CD4-positive, alpha-beta T cell treated with Interleukin-1 beta for 1 hour (primary cell): ENCODE measurements at places on chromosomes 7 and 10.

DNA sequence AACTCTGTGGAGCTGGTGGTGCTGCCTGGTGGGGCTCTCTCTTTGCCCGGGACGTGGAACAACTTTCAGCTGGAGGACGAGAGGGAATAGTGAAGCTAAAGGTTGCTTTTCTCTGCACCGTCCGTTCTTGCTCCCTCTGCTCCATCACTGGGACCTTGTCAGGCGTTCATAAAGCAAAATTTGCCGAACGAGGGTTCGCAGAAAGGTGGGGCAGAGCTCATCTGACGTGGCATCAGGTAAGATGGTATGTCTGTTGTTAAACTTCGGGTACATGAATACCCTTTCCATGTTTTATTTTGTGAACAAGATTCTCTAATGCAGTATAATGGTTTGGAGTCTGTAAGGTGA lies 416 bp downstream of the BBS9 start:
- no peak for DNase-seq

DNA sequence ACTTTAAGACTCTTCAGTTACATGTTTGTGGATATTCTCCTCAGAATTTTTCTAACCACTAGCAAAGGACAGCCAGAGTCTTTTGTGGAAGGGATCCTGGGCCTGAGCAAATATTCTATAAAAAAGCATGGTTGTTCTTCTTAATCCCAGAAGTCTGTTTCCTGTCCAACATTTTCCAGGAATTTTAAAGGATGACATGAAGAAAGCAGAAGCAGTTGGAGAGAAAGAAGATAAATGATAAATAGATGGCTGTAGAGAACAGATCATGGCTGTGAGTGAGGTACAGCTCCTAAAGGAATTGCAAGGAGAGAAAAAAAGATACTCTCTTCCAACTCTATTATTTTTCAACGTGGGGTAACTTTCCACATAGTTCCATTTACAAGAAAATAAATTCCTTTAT lies 91.8 kb upstream of the STEAP4 start:
- no peak for DNase-seq

- peak; percentile 49 for DNase-seq
These were observed 89.1 kb upstream of the SP4 start for GRCh38 chr7:21338728-21339164.

GRCh38 chr7:105647591-105647990 lies 66.3 kb upstream of the EFCAB10 start:
- DNase-seq = no peak

DNA sequence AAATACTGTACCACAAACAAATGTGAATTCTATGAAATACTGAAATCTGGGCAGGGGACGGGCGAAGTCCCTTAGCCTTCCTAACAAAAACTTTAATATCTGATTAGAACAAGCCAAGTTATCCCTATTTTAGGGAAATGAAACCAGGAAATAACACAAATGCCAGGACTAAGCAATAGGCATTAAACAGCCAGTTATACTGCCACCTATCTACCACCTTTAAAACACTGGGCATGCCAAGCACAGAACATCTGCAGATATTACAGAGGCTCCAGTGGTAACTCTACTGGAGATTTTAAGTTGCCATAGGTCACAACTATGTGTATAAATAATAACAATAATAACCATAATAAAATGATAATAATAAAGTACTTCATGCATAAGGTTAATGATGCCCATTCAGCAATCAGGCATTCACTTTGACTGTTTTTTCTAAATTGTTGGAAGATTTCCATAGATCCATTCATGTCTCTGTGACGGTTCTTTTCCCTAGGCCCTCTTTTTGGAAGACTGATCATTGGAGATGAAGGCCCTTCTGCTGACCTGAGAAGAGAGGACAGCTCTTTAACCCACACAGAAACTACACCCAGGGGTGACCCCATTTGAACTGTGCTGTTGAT lies 195.7 kb downstream of the CACNA2D1 start:
- DNase-seq = no peak

DNA sequence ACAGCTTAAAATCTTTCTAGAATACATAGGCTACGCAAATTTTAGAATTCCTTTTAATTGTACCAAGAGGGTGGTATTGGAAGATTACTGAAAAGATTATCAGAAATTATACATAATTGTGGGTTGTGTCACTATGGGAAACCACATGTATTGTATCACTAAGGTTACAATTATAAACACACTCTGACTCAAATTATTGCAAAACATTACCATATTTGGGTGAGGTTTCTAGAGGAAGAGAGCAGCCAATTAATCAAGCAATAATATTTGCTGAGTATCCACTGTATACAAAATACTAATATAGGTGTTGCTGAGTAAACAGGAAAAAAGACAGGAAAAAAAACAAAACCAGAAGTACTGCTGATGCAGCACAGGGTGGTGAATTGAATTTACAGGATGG lies 3.1 kb upstream of the CAPZA2 start:
- DNase-seq = no peak

DNA sequence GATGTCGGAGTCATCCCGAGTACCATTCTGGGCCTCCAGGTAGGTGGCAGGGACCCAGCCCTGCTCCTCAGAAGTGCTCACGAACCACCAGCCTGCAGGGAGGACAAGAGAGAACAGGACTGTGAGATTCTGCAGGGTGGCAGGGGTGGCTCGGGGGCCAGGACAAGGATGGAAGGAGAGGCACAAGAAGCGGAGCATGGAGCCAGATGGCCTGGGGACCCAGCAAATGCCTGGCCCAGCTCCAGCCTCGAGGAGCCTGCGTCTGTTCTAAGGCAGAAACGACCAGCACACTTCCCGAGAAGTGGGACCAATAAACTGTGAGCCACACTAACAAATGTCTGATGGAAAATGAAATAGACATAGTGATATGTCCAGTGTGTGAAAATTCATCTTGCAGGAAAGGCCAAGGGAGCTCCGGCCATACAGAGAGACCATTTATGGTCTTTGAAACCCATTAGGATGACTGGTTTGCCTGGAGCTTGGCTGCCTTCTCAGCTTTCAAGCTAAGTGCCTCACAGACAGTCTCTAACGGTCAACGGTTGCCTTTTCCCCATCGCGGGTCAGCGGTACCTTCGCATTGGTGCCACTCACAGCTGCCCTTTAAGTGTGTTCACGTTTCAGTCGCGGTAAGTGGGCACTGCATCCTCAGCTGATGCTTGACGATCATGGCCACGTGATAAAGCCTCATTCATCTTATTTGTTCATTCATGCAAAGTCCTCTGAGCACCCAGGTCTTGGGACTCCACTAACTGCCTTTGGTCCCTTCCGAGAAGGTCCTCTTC lies 133.8 kb downstream of the NEURL1 start:
- DNase-seq = no peak

GRCh38 chr10:5960070-5960972 lies 17.0 kb downstream of the IL15RA start:
- DNase-seq = no peak

DNA sequence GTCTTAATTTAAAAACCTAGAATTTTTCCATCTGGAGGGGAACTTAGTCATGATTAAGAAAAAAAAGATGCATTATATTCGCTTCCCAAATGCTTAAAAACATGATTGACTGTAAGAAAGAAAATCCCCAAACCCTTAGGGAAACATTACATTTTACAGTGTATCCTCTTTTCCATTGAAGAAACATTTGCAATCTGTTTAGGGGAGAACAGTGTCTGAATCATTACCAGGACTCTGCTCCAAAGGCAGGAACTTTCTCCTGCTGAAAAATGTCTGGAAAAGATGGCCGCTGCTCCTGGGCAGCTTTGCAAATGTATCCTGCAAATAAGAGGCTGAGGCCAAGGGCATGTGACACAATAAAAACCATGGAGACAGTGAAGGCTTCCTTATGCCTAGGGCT lies 173.7 kb downstream of the BUB3 start:
- DNase-seq = no peak

- DNase-seq = no peak
These were observed 16.2 kb upstream of the SPOCK2 start for GRCh38 chr10:72104472-72105097.

DNA sequence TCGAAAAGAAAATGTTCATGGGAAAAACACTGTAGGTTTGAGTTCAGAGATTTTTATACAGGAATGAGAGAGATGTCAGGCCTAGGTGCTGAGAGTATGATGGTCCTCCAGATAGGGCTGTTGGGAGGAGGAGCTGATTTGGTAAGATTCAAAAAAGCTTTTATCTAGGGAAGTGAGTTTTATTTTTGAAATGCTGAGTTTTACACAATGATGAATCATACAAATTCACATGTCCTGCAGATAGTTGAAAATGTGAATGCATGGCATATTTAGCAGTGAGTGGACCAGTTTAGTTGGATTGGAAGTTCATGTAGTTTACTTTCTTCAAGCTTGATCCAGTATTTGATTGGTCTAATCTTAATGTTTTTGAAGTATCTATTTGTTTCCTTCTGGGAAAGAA lies 154.8 kb downstream of the LRRC4 start:
- DNase-seq = no peak

- no peak for DNase-seq
These were observed 56.1 kb downstream of the AGMO start for GRCh38 chr7:15505761-15506160.

GRCh38 chr10:120656107-120656506 lies 195.1 kb upstream of the WDR11 start:
- DNase-seq = no peak

DNA sequence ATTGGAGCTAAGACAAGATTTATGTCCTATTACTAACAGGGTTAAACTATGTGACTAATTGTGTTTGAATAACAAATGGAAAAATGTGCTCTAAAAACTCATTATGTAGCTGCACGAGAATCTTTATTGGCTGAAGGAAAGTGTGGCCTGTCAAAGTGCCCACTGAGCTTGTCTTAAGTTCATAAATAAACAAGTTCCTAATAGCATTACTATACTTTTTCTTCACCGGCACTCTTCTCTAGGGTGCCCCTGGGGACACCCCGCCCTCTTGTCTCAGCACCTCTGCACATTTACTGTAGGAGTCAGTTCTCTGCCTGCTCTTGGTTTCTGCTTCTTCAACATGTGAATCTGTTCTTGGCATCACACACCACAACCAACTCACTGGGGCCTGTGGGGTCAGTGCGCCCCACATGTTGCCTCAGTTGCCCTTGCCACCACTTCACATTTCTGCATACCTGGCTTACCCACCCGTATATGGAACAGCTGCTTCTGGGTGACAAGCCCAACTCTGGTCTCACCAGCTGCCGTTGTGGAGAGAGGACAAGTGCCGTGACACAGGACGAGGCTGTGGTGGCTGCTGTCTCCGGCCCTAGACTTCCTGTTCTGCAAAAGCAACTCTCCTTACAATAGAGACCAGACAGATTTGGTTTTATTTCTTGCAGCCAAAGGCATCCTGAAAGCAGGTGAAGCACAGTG lies 96.3 kb upstream of the DDC start:
- peak; percentile 11 for DNase-seq

DNA sequence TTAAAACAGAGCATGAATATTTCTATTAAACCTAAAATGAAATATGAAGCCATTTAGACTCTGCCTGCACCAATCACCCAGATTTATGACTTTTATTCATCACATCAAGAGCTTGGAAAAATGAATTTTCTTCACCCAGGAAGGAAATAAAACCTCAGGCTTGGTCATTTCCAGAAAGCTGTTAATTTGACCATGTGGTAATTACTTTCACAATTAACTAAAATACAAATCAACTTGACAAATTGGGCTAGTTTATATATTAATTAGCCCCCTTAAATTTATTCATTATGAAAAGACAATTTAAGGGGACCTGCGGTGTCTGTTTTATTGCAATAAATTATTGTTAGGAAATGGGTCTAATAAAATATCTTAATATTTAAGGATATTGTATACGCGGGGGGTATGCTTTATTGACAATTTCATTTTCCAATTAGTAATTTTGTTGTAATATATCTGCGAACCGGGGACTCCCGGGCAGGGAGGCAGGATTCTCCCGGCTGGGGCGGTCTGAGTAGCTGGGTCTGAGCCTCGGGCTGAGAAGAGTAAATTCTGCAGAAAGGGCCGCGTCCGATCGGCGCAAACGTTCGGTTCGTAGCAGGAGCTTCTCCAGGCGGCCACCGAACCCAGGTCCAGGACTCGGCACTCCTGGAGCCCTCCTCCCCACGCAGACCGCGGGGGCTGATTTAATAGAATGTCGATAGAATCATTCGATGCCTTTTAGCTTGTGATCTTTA lies 9.4 kb upstream of the MNX1 start:
- DNase-seq = no peak

DNA sequence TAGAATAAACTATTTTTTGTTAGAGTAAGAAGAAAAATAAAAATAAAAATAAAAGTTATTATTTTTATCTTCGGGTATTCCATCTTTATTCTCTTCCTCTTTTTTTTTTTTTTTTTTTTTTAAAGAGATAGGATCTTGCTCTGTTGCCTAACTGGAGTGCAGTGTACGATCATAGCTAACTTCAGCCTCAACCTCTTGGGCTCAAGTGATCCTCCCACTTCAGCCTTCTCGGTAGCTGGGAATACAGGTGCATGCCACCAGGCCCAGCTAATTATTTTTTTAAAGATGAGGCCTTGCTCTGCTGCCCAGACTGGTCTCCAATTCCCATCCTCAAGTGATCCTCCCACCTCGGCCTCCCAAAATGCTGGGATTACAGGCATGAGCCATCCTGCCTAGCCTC lies 15.4 kb downstream of the STAM start:
- no peak for DNase-seq

DNA sequence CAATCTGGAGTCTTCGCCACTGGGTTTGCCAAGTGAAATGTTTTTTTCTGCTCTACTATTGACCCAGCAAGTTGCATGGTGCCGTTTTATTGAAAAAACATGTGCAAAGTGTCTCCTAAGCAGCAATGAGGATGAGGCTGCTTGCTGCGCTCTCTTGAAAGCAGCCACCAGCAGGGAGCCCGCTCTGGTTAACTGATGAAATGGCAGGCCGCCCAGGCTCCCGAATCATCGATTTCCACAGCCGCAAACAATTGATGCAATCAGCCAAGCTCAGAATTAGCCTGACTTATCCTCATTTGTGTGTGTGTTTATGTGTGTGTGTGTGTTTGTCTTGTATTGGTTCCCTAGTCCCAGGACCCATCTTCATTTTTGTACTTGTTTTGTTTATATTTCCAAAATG lies 22.2 kb upstream of the LYZL1 start:
- DNase-seq = no peak

GRCh38 chr10:123995082-123995460 lies 98.3 kb downstream of the CHST15 start:
- DNase-seq = no peak

DNA sequence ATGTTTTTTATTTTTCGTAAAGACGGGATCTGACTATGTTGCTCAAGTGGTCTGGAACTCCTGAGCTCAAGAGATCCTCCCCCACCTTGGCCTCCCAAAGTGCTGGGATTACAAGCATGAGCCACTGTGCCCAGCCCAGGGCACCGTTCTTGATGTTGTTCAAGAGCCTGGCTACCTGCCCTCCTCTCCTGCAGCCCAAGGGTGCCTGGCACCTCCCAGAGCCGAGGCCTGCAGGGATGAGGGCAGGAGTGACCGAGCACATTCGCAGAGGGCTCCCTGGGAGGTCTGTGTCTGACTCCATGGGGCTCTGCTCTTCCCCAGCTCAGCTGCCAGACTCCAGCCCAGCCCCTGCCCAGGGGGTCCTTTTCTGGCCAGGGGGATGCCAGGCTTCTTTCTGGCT lies 15.4 kb downstream of the SH2B2 start:
- DNase-seq = no peak

DNA sequence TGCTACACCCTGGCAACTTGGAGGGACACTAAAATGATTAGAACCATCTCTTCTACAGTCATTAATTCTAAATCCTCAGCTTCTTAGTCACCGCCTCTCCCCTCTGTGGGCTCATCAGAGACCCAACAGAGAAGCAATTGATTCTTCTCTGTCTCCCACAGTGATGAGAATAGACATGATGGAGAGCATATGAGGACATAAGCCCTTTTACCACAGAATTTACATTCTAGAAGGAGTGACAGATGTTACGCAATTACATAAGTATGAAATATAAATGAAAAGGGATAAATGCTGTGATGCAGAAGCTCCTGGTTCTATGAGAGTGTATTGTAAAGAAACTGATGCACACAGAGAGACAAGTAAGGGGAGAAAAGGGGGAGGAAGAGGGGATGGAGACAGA lies 18.1 kb upstream of the ABCB5 start:
- DNase-seq = no peak
